Stomach (tissue), 19 donors: ENCODE measurements at places on chromosomes 13 and 19. TPM values are rescaled to one million over a fixed set of nuclear protein-coding genes. Genes with fewer than 3 reads are reported as not detected.

DNA sequence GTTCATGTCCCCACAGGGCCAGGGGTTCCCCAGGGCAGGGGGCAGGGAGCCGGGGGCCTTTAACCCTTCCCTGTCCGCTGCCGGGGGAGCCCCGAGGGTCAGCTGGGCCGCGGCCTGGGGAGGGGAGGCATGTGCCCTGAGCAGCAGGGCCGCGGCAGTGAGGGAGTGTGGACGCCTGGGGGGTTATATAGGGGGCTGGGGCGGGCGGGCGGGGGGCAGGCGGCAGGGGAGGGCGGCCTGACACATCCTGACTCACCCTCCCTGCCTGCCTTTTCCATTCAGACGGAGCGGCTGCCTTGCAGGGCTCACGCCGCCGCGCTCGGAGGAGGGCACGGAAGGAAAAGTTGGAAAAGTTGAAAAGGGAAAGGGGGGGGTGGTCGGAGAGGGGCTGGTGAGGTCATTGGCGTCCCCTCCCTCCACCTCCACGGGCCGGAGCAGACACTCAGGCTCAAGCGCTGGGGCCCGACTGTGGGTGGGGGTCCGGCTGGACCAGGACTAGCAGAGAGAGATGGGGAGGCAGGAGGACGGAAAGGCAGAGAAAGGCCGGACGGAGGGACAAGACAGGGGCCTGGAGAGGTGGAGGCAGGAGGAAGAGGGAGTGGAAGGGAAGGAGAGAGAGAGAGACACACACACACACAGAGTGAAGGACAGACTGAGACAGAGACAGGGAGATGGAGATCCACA is at the start of gene IL11:
TSS of gene IL11 (minus strand) at position 159 of the 684 bp plus-strand sequence. CDS start at position 6, 153 bp downstream.
- no peak for DNase-seq

GRCh38 chr19:27935669-27936068 is 1277.3 kb downstream of the UQCRFS1 start:
- DNase-seq, result no peak

GRCh38 chr13:32059511-32059984 is 28.0 kb downstream of the FRY start:
- DNase-seq, result no peak

DNA sequence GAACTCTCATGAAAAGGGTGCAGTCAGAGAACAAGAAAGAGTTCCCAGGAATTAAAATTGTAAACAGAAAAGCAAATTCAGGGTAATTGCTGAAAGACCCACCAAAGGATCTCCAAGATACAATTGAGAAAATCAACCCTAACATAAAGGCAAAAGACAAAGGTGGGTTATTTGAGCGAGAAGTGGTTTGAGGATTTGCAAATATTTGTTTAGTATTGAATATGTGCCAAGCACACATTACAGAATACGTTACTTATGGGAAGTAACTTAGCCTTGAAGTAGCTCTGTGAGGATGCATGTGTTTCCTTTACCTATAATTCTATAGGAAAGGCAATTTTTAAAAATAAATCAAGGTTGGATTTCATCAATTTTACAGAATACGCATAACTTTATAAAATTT is 10.0 kb upstream of the CEACAM21 start:
- DNase-seq, result no peak

DNA sequence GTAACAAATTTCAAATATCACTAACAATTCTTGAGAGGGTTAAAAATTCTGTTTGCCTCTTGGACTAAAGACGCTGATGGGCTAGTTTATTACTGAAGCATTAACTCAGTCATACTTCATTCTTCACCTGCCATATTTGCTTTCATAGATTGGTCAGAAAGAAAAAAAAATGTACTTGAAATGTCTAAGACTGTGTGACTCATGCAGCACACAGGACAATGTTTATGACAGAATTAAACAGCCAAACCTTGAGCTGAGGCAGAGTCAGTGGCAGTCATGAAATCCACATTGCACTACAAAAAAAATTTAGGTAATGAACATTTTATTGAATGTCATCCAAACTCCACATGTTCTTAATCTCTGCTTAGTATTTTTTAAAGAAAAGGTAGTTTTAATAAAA is 135.6 kb downstream of the PRR20E start:
- DNase-seq, result no peak

DNA sequence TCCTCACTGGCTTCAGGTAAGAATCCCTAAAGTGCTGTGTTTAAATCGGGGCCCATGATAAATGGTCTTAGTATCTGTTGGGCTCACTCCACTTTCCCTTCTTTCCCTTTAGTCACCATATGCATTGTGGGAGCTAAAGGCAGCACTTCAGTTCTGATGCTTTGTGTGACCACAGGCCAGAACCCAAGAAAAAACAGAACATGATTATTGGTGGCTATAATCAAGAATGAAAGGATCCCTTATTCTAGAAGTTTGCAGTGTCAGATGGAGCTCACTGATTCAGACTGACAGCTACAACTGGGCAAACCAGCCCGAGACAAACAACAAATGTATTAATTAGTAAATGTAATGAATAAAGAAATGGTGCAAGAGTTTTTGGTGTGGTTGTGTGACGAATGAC is 57.3 kb upstream of the POMP start:
- no peak for DNase-seq

GRCh38 chr19:2609389-2610116 is 92.9 kb downstream of the GNG7 start:
- DNase-seq, result no peak

DNA sequence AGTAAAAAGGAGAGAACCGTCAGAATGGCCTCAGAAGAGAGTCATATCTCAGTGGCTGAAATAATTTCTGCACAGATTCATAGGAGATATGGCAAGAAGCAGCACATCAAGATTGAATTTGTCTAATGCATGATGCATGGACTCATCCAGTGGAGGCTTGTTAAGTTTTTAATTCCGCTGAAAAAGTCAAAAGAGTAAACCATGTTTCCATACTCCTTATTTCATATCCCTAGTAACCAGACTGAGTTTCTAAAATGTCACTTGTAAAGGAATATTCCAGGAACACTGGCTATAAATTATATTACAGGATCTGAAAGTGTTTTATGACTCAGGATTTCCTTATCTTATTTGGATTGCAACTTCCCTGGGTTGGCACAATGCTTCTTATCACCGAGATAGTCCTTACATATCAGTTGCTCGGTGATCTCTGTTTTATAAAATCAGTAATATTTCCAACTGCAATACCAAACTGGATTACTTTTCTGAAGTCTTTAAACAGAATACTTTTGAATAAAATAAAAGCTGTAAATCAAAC is 180.2 kb upstream of the TSC22D1 start:
- DNase-seq, result no peak

GRCh38 chr19:39996218-39996810 is 546 bp upstream of the ZNF546 start:
- peak; percentile 67 for DNase-seq

GRCh38 chr13:20264271-20265018 is 32.3 kb upstream of the GJB6 start:
- no peak for DNase-seq

- no peak for DNase-seq
Observed at GRCh38 chr19:18710996-18711751, 27.7 kb downstream of the CRTC1 start.

DNA sequence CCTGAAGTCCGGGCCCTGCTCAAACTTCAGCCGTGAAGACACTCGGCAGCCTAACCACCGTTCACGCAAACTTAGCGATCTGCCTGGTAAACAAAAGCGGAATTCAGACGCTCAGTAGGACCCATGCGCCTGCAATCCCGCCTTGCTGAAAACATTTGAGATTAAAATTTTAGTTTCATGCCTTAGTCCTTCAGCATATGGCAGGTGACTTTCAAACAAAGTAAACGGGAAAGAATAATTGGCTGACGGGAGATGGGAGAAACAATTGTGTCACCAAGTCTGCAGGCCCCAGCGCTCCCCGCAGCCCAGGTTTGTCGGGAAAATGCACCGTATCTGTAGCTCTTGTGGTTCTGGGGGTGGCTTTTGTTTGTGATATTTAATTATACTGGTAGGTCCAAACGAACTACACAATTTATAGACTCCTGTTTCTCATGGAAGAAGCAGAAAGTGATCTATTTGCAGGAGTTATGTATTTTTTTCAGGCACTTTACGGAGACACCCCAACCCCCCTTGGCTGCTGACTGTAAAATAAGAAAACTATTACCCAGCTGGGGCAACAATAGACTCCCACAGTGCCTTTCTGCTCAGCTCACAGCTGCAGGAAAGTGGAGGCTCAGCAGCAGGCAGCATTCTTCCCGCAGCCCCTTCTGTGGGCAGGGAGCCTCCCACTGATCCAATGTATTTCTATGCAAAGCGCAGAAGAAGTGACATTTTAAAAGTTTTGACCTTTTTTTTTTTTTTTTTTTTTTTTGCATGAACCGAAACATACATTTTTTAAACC is 94.8 kb downstream of the SOX1 start:
- no peak for DNase-seq

DNA sequence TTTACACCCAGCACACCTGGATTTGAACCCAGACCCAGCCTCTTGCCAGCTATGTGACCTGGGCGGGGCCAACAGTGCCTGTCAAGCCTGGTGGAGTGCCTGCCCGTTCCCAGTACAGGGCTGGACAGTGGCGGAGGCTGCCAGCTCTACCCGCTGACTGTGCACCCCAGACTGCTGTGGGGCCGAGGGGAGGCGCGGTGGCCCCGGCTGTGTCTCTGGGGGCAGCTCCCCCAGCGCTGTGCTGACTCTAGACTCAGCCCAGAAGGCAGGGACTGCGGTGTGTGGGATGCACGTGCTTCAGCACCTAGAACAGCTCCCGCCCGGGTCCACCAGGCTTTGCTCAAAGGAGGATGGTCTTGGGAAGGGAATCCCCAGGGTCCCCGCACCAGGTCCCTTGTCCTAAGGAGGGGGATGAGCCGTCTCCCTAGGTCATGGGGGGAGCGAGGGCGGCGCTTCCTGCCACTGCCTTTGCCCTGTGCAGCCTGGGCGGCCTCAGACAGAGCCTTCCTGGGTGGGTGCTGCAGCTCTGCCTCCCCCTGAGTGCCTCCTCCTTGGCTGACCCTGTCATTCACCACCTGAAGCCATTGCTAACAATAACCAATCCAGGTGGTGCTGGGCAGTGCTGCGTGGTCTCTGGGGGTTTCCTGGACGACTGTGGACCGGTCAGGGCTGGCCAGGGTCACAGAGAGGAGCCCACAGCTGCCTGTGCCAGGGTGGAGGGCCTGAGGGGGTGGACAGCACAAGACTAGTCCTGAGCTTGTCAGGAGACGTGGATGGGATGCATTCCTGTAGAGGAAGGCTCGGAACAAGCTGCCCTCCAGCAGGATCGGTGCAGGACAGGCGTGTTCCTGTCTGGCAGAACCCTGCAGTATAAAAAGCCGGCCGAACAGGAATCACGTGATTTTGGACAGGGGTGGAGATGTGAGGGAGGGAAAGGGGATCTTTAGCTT is 18.6 kb downstream of the TMEM255B start:
- DNase-seq, result peak; percentile 64

GRCh38 chr13:48231933-48232332 is 1.1 kb upstream of the ITM2B start:
- no peak for DNase-seq

DNA sequence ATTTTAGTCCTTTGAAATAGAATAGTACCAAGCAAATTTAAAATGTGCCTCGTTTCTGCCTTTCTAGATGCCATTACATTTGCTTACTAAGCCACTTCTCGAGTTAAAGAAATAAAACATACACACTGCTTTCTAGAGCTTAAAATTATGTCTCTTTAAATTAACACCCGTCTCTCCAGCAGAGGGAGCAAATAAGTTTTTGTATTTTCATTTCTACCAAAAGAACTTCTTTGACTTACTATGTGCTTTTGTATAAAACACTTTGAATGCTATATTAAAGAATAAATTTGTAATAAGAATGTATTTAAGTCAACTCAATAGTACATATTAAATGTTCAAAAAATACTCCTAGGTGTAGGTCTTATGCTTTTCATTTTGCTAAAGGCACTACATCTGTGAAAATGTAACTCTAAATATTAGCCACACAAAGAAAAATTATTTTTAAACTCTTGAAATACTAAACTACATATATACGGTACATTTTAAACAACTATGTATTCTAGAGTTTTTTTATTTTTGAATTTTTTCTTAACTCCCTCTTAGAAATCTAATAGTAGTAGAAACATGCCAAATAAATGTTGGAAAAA is 269.3 kb upstream of the MIR17HG start:
- DNase-seq, result no peak

NDFIP2 gene
- total RNA-seq, result 8.9 TPM

IGFL4 gene
- total RNA-seq, result not detected

SULT2A1 gene
- total RNA-seq, result not detected
